GM04503 (cell line): ENCODE measurements at places on chromosomes 1 and 21.

GRCh38 chr21:16307256-16307655, 577.5 kb downstream of the USP25 start:
- no peak for DNase-seq

DNA sequence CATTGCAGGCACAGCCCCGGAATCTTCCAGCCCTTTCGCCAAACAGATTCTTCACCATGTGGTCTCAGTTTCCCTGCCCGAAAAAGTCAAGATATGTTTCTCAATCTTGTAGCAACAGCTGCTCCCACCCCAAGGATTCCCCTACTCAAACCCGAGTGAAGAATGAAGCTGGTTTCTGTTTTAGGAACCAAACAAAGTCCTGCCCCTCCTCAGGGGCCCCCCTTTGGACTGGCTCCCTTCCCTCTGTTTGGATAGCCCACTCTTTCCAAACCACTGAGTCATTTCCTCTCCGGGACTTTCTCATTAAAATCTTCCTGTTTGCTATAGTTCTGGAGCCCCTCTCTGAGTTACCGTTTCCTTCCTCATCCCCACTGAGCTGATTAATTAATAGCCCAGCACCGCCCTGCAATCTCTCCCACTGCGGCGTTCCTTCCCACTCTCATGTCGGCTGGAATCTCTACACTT, 100.9 kb downstream of the TSEN15 start:
- no peak for DNase-seq

DNA sequence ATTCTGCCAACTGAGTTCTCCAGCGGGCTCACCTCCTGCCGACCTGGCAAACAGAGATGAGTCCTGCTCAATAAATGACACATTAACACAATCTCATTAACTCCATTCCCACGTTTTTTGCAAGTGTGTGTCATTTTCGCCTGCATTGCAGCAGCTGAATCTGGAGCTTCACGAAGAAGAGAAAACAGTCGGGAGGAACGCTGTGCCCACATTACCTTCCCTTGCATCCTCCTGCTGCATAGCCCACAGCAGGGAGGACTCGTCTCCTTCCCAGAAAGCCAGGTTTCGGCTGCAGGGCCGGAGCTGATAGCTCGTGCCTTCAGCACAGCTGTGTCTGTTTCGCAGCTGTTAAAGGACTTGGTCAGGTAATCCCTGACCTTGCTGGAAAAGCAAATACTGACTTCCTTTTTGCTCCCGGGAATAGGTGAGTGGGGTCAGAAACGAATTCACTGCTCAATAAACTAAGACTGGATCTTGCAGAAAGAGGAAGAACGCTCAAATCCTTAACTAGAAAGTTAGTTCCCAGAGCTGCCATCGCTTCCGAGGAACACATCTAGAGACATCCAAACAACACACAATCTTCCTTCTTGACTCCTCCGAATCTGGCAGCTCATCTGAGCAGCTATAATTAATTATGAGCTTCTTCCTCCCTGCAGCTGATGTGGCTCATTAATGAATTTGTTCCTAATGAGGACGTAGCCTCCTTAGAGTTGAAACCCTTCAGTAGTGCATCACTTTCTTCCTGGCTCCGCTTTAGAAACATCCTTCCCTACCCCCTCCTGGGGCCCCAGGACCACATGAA, 33.0 kb downstream of the KANK4 start:
- DNase-seq, result no peak

GRCh38 chr1:4019147-4019521, 119.1 kb upstream of the C1orf174 start:
- no peak for DNase-seq

GRCh38 chr1:98794196-98794886, 132.8 kb downstream of the SNX7 start:
- peak; percentile 16 for DNase-seq

- no peak for DNase-seq
Measured at GRCh38 chr1:160652924-160653619, 6.2 kb upstream of the SLAMF1 start.

- no peak for DNase-seq
Measured at GRCh38 chr1:2475571-2475970, 518 bp upstream of the PLCH2 start.

DNA sequence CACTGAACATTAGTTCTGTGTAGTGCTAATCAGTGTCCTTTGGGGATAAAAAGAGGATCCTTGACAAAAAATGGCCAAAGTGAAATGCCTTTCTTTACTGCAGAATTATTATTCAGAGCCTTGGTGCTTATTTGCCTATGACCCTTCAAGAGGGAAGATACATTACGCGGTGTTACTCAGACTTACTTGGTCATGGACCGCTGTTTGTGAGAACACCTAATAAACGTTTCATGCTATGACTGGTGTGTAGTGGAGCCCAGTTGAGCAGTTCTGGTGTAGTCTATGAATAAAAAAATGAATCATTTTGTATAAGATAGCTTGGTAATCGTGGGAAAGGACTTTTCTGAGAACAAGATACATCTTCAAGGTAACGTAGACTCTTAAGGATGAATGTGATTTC, 8.3 kb downstream of the NFYC start:
- no peak for DNase-seq

GRCh38 chr1:34740161-34740868, 14.5 kb upstream of the GJB5 start:
- DNase-seq, result no peak

- DNase-seq, result no peak
Measured at GRCh38 chr1:209590405-209590804, 6.9 kb downstream of the CAMK1G start.

- no peak for DNase-seq
Measured at GRCh38 chr1:18283601-18284385, 176.2 kb downstream of the IGSF21 start.

- peak; percentile 70 for DNase-seq
Measured at GRCh38 chr1:26284597-26285347, 4.9 kb downstream of the SH3BGRL3 start.

DNA sequence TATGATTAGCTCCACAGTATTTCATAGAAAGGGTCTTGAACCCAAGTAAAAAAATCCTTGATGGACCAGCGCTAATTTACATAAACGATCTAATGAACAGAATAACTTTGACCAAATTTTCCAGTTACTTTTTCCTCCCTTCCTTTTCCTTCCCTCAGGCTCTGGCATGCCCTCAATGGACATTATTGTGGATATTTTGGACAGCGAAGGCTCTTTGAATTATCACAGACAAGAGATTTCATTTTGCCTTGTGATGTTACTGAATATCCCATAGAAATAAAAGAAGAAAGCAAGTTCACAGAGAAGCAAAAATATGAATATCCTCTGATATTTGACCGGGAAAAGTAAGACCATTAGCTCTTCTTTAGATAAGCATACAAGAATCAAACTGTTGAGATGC, 60.3 kb upstream of the EXO1 start:
- DNase-seq, result no peak

DNA sequence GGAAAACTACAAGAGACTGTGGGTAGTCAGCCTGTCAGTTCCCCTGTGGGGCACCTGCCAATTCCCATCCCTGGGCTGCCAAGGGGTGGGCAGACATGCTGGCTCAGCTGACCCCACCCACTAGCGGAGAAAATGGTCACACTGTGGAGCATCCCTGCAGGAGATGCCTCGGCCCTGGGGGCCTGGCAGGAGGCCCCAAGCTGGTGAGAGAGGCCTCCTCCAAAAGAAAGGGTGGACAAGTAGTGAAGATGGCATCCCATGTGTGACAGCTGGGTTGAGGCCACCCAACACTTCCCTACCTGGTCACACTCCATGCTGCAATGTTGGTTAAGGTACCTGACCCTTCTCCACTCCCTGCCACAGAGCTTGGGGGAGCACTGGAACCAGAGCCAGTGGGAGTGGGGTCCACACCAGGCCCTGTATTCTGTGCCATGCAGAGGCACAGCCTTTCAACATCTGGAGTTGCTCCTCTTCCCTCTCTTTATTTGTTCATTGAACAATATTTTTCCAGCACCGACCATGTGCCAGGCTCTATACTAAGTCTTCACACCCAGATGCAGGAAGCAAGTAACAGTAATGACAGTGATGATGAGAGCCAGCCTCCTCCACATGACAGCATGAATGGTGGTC, 59.5 kb downstream of the KLHDC7A start:
- DNase-seq, result no peak

GRCh38 chr1:231194843-231195516, 33.1 kb downstream of the TRIM67 start:
- DNase-seq, result no peak

DNA sequence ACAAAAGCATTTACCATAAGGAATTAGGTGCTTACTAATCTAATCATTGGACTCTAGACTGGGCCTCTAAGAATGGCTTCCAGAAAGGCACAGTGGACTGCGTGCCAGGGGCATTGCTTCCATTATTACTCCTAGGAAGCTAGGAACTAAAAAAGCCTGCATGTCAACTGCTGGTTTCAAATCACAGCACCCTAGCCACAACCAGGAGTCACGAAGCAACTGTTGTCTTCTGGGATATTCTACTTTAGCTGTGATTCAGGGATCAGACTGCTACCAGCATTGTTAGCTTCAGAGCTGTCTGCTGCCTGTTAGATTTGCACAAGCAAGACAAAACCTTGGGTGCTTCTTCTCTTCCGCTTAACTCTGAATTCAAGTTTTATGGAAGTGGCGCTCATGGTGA, 38.3 kb downstream of the DNM3 start:
- no peak for DNase-seq

DNA sequence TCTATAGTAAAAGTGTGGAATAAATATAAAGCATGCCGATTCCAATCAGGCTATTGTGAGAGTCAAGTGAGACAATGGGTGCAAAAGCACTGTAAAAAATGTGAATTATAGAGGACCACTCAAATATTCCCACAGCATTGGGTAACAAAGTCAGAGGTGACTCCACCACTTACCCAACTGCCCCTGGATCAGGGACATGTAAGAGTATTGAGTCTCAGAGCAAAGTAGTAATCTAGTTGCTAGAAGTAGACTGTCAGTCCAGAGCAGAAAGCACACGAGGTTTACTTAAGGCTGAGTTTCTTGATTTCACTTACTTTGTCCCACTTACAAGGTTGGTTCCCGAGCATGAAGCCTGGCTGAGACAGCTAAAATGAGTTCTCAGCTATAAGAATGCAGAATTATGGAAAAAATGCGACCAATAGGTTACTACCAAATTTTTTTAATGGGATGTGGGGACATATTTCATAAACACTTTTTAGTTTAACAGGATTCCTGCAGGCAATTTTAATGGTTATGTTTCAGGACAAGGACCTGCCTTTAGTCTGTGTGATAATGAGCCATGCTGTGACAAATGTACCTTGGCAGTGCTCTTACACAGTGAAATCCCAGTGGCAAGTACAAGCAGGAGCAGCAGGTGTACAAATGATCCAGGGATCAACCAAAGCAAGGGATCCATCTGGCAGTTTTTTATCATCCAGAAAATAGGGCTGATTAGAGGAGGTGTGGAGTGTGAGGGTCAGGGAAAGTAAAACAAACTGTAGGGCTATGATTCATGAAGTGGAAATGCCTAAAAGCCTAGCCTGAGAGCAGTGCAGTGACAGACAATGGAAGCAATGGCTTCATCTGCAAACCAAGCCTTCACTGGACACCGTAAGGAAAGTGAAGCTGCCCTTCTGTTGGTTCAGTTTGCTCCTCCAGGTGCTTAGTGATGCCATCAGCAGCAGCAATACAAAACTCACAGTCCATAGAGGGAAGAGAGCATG, 156.2 kb upstream of the SPAG17 start:
- no peak for DNase-seq

DNA sequence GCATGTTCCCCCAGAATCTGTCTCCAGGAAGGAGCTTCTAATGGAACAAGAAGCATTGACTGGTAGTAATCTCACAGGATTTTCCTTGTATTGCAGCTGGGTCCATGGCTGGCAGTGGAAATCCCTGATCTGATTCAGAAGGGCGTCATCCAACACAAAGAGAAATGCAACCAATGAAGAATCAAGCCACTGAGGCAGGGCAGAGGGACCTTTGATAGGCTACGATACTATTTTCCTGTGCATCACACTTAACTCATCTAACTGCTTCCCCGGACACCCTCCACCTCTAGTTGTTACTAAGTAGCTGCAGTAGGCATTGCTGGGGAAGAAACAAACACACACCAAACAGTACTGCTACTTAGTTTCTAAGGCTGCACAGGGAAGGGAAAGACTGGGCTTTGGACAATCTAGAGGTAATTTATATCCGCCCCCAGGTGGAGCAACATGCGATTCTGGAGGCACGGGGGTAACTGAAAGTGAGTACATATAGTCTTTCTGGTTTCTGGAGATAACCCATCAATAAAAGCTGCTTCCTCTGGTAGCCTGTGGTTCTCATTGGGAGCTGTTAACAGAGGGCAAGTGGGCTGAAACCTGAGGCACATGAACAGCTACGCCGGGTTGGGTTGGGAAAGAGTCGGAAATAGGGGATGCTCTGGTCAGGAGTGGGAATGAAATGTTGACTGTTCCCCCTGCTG, 837 bp upstream of the USP21 start:
- DNase-seq, result no peak

DNA sequence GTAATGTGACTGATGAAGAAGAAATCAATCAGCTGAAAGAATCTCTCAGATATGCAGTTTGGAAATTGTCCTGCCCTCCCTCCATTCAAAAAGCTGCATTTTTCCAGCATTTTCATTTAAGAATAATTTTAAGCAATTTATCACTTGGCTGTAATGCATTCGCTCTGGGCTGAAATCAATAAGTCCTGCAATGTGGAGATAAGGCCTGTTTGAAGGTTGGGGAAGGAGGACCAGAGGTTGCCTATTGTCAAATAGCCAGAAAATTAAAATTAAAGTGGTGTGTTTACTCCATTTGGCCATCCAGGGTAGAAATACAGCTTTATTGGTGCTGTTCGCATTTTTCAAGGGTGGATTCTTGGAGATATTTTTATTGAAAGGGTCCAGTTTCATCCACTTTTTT, 187.6 kb upstream of the NFIA start:
- DNase-seq, result no peak

DNA sequence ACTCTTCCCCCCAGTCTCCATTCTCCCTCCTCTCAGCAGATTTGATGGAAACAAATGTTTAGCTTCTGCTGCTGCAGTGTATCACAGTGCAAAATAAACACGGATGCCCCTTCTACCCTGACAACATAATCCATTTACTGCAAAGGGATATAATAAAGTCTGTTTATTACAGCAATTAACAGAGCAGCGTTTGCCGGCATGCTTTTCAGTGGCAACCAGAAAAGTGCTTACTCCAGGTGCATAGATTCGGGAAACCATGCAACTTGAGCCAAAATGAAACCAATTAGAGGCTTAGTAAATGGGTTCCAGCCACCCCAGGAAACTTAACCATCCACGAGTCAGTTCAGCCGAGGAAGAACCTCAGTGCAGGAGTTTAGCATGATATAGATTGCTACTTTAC, 12.9 kb upstream of the LEMD1 start:
- no peak for DNase-seq

DNA sequence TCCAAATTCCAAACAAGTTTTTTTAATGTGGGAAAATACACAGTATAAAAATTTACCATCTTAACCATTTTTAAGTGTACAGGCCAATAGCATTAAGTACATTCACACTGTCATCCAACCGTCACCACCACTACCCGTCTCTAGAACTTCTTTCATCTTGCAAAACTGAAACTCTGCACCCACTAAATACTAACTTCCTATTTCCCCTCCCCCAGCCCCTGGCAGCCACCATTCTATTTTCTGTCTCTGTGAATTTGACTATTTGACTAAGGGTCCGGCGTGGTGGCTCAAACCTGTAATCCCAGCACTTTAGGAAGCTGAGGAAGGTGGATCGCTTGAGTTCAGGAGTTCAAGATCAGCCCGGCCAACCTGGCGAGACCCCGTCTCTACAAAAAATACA, 36.1 kb downstream of the CLSTN1 start:
- no peak for DNase-seq

- DNase-seq, result no peak
Measured at GRCh38 chr1:87151500-87152421, 176.9 kb upstream of the LMO4 start.
